ENCODE measurements at places on chromosomes 1 and 21. TPM values are rescaled to one million over a fixed set of nuclear protein-coding genes. Genes with fewer than 3 reads are reported as not detected.

DNA sequence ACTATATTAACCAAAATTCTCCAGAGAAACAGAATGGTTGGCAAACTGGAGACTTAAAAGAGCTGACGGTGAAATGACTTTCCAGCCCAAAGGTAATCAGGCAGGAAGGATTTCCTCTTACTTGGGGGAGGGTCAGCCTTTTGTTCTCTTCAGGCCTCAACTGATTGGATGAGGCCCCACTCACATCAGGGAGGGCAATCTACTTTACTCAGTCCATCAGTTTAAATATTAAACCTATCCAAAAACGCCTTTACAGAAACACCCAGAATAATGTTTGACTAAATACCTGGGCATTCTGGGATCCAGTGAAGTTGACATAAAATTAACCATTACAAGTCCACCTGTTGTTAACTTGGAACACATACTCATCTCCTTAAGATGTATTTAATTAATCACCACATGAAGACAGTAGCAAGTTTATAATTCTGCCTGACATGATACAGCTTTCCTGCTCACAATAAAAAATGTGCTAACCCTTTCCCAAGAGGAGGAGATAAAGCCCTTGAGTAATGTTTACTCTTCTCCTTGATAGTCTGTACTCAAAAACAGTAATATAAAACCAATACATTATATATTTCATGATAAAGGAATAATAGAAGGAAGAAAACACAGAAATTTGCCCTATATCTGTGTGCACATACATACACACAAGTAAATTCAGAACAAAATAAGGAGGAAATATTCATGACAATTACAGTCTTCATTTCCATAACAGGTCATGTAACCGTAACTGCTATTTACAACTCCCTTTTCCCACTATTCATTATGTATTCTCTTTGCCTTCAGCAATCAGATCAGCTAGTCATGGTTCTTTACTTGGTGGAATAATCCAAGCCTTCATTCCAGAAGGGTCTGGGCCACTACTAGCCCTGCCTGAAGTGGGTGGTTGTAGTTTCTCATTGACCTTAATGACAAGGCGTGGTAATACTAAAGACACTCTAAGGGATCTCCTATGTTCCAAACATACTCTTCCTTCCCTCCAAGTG, 107.5 kb upstream of the RUNX1 start:
- DNase-seq, result no peak

DNA sequence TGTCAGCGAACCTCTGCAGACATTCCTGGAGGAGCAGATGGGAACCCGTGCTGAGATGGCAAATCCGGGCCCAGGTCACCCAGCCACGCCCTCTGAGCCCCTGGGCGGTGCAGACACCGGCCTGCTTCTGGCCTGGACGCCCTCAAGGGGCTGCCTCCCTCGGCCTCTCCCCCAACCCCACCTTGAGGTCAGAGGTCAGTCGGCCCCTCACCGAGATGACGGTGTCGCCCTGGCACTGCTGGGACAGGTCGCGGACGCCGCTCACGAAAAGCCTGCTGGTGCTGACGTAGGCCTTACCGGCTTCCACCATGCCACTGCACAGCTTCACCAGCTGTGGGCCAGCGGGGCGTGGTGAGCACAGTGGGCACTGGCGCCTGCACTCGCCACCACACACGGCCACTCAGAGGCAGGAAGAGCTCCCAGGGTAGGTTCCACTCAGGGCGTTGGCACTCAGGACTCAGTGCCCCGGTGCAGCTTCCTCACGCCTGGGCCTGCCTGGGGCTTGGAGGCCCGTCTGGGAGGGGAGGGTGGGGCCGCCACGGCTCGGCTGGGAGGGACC, 4.7 kb downstream of the ACAP3 start:
- no peak for DNase-seq

- DNase-seq, result no peak
Observed at GRCh38 chr1:86640161-86640670, 64.2 kb upstream of the SH3GLB1 start.

- no peak for DNase-seq
Observed at GRCh38 chr1:8154621-8155052, 128.5 kb upstream of the ERRFI1 start.

The NGF gene
- total RNA-seq, result not detected

GRCh38 chr1:70909262-70909822, 138.3 kb downstream of the PTGER3 start:
- DNase-seq, result no peak

- no peak for DNase-seq
Observed at GRCh38 chr1:95287825-95288224, 53.8 kb downstream of the RWDD3 start.

GRCh38 chr1:233993651-233994050, 89.2 kb downstream of the SLC35F3 start:
- DNase-seq, result no peak

DNA sequence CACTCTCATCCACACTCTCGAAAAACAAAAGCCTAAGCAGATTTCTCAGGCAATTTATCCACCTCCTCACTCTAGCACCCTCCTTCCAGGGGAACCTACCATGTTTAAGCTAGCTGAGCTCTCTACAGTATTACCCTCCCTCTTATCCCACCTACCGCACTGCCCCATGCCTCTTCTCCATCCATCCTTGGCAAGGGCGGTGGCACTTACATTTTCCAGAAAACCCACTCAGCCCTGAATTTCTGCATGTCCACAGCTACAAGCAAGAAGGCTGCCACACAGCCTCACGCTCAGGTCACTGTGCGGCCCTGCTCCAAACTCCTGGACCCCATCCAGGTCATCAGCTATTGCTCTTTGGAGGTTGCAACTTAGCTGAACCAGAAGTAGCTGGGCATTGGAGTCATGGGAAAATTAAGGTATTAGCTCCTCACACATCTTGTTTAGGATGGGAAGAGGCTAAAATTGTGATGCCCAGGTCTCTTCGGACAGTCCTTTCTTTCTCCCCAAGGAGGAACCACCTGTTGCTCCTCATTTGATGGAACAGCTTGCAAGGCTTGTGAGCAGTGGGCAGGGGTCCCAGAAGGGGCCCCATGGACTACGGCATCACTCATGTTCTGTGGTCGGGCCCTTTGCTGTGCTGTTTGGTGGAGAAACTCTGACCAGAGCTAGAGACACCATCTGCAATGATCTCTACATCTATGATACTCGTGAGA, 1.1 kb downstream of the KLHDC9 start:
- no peak for DNase-seq

DNA sequence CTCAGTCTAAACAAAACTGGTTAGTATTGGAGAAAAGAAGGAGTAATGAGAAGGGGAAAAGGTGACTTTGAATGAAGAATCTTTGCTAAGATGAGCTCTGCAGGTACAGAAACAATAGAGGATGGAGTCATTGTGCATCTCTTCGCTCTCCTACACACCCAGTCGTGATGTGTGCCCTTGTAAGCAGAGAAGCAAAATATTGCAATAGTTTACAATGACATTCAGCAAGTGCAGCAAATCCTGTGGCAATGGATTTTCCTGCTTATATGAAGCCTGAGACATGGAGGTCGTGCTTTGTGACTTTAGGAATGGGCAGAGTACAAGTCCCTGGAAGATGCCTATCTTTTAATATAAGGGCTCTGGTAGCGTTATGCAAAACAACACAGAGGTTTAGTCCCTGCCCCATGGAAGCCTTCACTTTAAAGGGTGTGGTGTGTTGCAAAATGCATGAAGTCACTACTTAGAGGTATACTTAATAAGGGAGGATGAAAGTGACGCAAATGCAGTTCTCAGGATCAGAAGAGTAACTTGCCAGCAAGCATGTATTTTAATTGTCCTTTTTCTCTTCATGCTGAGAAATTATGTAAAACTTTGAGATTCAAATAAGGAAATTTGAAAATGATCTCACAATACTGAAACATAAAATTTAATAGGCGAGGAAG, 88.0 kb upstream of the IVNS1ABP start:
- DNase-seq, result no peak

DNA sequence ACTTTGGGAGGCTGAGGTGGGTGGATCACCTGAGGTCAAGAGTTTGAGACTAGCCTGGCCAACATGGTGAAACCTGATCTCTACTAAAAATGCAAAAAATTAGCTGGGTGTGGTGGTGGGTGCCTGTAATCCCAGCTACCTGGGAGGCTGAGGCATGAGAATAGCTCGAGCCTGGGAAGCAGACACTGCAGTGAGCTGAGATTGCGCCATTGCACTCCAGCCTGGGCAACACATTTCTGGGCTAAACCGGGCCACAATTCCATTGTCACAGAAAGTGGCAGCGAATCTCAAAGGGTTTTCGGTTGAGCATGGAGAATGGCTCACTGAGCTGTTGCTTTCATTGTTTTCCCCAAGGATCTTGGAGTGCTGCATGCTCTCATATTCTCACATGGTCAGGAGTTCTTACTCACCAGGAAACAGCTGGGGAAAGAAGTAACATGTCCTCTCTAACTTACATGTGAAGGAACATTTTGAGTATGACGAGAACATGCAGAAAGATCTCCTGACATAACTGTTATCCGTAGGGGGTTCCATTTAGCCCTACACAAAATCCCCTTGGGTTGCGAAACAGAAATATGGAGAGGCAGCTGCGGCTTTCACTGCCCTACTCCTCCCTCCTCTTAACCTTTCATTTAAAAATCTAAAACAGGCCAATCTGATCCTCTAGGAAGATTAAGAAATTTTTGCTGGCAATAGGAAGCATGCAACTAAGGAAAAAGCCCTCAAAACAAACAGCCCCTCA, 341.1 kb downstream of the PCP4 start:
- DNase-seq, result no peak

The PRRX1 gene
- not detected for total RNA-seq

DNA sequence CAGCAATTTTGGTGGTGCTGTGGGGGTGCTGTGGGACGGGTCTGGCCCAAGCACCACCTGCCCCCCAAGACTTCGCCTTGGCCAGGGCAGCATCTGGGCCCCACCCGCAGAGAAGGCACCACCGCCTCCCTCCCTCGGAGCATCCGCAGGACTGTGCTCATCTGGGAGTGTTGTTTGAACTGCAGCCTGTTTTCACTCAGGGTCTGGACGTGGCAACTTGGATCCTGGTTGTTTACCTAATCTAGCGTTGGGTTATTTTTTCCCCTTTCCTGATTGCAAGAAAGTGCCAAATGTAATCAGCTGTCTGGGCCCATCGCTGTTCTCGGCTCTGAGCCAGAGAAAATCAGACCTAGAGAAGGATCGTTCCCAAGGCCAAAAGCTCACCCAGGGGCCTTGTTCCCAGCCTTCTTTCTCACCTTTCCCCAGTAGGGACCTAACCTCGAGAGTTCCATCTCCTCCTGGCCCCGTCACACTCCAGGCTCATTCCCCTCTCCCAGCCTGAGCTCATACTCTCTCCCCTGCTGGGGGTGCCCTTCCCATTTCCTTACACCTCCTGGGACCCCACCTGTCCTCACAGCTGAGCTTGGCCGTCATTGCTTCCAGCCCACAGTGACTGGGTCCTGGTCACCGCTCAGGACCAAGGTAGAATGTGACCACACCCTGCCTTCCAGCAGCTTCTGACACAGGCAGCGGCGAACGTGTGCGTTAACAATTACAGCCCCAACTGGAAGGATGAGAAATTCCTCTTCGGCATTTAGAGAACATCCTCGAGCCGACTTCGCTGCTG, 72.0 kb upstream of the FAM20B start:
- DNase-seq, result no peak

The UBE2U gene
- total RNA-seq, result not detected

The MARK1 gene
- not detected for total RNA-seq

DNA sequence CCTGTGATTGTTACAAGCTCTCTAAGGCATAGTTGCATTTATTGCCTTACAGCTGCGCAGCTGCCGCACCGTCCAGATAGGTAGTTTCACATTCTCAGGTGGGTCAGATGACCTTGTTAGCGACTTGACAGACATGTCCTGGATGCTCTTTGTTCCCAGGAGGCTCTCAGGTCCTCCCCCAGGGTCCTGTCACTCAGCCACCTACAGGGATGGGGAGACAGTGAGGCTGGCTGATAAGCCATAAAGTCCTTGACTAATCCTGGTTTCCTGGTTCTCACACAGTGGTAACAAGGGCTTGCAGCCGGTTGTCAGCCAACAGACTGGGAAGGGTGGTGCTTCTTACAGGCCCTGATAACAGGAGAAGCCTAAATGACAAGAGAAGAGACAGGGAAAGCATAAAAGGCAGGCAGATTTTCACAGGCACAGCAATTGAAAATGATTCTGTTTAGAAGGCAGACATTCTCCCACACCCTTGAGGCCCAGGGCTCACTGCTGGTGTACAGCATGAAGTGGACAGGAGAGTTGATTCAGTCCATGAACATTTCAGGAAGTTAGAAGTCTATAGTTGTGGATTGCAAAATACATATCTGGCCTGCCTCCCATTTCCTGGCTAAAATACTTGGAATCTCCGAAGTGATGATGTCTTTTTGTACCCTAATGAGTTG, 2.9 kb downstream of the ARF1 start:
- no peak for DNase-seq

The GJA8 gene
- not detected for total RNA-seq

The DNAI4 gene
- 9.9 TPM for total RNA-seq

The KIF17 gene
- total RNA-seq, result not detected

The AQP10 gene
- total RNA-seq, result not detected

DNA sequence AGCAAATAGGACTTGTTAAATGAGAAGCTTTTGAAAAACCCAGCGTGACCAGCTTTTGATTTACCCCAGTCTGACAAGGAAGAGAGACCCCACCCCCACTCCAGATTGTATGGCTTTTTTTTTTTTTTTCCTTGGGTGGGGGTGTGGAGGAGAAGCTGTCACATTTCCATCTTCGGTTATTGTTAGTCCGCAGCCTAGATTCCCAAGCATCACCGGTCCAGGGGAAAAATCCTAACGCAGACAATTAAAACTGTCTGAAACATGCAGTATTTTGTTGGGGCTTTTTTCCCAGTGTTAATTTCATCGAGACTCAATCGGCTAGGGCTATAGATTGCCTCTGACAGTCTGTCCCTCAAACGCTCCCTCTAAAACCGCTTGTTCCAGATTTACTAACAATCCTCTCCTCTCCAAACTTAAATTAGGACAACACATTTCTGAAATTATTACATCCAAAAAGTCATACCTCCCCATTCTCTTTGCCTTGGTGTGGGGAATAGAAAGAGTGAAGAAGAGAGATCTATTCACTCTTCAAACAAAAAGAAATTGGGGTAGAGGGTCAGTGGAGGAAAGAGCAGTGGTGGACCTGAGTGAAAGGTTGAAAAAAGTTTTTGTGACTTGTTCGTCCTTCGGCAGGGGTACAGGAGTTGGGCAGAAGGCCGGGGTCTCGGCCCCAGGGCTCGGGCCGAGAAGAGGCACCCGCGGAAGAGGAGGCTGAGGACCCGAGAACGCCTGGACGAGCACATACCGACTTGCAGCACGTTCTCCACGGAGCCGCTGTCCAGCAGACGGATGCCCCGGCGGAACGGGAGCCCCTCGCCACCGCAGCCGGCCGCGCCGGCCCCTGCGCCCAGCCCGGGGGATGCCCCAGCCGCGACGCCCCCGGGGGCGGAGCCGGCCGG, 1.1 kb downstream of the ZSWIM5 start:
- DNase-seq, result peak; percentile 11

The NEK2 gene
- 0.16 TPM for total RNA-seq

- no peak for DNase-seq
Observed at GRCh38 chr21:21085206-21085605, 87.0 kb downstream of the NCAM2 start.

The NPPB gene
- total RNA-seq, result not detected

DNA sequence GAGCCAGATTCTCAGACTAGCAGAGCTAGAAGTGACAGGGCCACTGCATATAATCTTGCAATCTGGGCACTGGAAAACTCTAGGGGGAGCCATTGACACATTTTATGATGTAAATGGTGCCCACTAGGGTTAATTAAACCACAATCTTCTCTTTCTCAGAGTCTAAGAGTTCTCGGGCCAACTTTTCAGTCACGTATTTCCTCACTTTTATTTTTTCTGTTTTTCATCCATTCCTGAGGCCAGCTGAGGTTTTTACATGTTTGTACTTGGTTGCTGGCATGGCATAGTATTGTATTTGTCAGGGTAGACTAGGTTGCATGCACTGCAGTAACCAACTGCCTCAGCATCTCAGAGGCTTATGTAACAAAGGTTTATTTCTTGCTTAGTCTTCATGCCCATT, 138.2 kb downstream of the ZNF326 start:
- DNase-seq, result no peak
